Urothelium cell line (cell line): ENCODE measurements at places on chromosomes 5 and 9.
A peak's percentile ranks its signal among the peaks of the same experiment; 100 is the strongest.

GRCh38 chr5:146357126-146357525 lies 18.5 kb downstream of the POU4F3 start:
- no peak for DNase-seq

DNA sequence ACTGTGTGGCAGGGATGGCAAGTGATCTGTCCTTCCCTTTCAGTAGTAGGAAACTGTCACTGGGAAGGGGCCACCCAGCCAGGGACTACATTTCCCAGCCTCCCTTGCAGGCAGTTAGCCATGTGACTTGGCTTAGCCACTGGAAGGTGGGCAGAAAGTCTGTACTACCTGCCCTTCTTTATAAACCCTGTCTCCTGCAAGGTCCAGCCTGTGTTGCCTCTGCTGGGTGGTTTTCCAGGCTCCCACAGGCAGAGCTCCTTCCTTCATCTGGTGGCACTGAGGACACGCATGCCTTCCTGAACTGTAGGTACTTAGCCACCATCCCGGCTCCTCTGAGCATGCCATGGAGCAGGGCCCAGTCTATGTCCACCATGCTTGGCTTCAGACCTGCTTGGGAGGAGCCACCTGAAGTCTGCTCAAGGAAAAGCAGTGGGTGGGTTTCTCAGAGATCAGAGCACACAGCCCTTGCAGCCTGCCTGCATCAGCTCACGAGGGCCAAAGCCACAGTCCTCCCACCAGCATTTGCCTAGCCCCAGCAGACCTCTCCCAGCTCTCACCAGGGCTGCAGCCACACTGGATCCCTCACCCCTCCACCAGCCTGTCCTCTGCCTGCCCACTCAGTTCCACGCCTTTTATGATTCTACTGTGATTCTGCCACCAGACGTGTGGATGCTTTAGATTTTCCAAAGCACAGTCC lies 16.7 kb upstream of the SLC25A51 start:
- no peak for DNase-seq

- DNase-seq = no peak
Observed at GRCh38 chr5:131968396-131968954, 23.0 kb upstream of the MEIKIN start.

GRCh38 chr5:148043705-148044104 lies 20.1 kb upstream of the SPINK5 start:
- DNase-seq = no peak

GRCh38 chr5:159097784-159098602 lies 1.7 kb downstream of the EBF1 start:
- peak; percentile 18 for DNase-seq

DNA sequence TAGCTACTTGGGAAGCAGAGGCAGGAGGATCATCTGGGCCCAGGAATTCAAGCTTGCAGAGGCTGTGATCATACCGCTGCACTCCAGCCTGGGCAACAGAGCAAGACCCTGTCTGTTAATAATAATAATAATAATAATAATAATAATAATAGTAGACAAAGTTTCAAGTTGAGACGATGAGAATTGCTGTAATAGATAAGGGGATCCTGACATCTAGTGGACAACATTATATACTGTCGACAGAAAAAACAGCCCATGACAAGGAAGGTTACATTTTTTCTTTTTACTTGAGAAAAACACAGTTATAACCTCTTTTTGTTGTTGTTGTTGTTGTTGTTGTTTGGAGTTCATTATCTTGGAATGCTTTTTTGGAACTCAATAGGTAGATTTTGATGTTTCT lies 35.3 kb downstream of the NDFIP1 start:
- peak; percentile 22 for DNase-seq

DNA sequence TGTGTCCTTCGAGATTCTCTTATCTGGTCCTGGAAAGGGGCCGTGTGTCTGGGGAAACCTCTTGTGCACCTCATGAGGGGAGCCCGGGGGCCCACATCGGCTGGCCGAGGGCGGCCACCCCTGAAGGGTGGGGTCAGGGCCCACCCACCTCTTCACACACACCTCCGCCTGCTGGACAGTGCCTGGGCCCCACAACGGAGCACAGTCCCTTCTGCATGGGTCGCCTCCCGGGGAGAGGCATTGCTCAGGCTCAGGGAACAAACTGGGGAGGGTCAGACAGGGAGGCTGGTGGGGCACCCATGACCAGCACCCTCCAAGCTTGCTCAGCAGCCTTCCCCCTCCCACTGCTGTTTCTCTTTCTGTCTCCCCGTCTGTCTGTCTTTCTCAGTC lies 1.3 kb upstream of the LRRC14B start:
- DNase-seq = no peak

DNA sequence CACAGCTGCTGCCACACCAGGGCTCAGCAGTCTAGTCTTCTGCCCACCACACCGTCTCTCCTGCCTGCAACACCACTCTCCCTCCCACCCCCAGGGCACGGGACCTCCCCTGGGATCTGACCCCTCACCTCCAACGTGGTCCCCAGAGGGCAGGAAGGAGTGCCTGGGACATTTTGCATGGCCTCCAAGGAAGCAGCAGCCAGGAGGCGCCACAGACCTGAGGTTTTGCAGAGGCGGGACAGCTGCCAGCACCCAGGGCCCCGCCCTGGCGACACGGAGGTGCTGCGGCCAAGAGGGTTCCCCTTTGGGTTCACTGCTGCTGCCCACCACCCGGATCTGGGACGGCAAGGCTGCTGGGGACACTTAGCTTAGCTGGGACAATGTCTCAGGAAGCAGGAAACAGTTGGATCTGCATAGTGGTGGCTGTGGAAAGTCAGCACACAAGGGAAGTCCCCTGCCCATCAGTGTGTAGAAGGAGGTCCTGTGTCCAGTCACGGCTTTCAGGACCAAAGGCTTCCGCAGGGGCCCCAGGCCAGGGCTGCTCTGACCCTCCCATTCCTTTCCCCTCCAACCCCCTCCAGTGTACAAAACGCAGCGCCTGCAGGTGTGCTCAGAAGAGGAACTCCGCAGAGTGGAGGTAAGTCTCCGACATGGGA lies 13.8 kb downstream of the PROP1 start:
- no peak for DNase-seq

DNA sequence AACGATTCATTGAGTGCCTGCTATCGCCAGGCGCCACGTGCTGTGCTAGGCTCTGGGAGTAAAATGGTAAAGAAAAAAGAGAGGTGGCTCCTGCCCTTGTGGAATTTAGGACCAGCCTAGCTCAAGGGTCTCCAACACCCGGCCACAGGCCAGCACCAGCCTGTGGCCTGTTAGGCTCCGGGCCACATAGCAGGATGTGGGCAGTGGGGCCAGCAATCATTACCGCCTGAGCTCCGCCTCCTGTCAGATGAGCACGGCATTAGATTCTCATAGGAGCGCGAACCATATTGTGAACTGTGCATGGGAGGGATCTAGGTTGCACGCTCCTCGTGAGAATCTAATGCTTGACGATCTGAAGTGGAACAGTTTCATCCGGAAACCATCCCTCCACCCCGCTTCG lies 1.5 kb downstream of the RMRP start:
- no peak for DNase-seq

DNA sequence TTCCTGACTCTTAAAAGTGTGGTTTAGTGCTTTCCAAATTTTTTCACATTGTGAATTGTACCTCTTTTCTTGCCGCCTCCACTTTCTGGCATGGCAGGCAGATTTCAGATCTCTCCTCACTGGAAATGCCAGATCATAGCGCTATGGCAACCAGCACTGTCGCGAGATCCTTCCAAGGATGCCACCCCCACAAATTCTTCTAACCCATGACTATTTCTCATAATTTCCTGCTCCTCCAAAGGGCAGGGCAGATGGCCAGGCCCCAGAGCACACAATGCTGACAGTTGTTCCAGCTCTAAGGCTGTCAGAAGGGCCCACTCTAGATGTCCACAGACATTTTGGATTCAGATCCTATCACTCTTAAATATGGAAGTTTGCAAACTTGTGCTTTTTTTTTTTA lies 446.2 kb upstream of the RIOK2 start:
- DNase-seq = peak; percentile 39

- peak; percentile 36 for DNase-seq
Observed at GRCh38 chr5:169157064-169157463, 143.9 kb downstream of the SLIT3 start.

GRCh38 chr5:110053824-110054223 lies 364.1 kb downstream of the MAN2A1 start:
- DNase-seq = no peak

DNA sequence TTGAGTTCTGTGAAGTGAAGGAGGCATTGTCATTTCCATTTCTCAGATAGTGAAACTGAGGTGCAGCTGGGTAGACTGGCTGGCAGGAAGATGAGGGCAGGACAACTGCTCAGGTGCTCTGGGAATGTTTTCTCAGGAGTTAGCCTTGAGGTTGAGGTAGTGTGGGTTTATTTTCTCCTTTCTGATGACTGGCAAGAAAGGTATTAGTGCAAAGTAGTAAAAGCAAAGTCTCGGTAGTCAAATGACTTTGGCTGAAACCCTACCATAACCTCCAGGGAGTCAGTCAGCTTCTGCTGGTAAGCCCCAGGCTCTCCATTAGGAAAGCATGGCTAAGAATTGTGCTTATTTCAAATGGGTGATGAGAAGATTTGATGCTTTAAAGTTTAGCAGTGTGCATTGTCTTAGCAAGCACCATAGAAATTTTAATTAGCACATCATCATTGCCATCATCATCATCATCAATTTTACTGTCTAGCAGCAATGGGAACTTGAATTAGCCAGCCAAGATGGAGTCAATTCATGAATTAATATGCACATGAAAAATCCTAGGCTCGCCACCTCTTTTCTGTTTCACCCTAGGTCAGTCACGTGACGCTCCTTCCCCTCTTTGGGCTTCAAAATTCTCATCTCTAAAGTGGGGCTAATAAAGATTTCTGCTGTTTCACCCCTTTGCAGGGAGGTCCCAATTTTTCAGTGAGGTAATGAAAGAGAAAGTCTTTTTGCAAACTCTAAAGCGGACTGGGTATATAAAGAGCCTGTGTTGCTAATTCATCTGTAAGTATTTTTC lies 10.7 kb upstream of the PAPPA start:
- DNase-seq = no peak

GRCh38 chr9:80679916-80680315 lies 1009.4 kb downstream of the TLE1 start:
- DNase-seq = no peak

- no peak for DNase-seq
Observed at GRCh38 chr9:91644433-91644832, 220.8 kb upstream of the NFIL3 start.

DNA sequence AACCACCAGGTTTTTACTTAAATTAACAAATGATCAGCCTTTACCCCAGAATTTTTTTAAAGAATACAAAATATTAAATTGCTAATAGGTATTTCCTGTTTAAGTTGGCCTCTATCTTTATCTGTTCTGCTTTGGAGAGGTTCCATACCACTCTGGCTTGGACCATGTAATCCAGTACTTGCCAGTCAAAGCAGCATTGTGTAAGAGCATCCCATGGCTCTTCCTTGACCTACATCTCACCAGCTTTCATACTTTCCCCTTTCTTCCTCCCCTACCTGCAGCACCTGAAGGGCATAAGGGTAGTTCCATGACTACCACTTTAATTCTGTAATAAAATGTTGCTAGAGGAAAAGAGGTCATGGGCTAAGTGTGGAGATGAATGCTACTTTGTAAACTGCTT lies 140.8 kb upstream of the MTAP start:
- no peak for DNase-seq

DNA sequence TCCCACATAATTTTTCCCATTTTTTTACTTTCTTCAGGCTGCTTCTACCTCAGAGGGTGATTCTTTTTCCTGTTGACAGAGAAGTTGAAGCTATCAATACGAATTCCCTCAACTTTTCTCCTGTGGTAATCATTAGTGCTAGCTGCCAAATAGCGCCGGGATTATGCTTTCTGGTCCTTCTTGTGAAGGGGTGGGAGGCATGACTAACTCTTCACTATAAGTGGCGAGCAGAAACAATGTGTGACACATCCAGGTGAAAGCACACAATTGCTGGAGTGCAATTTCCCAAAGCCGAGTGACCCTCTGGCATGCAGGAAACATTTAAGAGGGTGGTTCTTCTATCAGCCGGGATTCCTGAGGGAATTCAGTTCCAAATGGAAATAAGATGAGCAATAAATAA lies 56.0 kb downstream of the TRPC7 start:
- DNase-seq = peak; percentile 23

DNA sequence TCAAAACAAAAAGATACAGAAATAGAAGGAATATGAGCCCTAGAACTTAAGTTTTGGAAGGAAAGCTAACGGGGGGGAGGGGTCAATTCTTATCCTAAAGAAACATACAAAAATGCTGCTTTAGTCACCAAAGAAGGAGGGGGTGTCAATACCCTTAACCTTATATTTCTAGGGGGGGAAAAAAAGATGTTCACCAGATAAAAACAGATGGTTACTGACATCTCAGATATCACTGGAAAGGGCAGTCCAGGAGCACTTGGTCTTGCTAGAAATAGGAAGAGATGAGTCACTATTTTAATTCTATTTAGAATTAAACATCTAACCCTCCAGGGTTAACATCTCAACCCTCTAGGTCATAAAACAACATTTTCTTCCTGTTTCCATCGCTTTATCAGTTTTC lies 1.7 kb downstream of the DIAPH1 start:
- DNase-seq = no peak

- no peak for DNase-seq
Observed at GRCh38 chr5:10169359-10169758, 80.3 kb downstream of the ATPSCKMT start.

- no peak for DNase-seq
Observed at GRCh38 chr5:84872768-84873167, 488.1 kb upstream of the EDIL3 start.

GRCh38 chr5:58985311-58985710 lies 402.4 kb downstream of the RAB3C start:
- no peak for DNase-seq

GRCh38 chr5:178320281-178320855 lies 87.8 kb upstream of the PHYKPL start:
- no peak for DNase-seq

DNA sequence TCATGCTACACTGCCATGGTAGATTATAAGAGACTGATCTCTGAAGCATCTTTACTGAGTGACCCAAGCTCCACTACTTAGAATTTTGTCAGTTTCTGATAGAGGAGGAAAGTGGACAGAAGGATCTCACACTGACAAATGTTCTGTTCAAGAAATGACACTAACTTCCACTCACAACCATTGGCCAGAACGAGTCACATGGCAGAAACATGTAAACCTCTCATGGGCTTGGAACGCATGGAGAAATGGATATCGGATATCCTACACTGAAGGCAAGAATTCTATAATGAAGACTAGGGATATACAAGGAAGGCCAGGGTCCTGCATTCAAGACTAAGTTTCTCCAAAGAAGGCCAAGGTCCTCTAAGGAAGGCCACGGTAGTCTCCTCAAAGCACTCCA lies 31.1 kb downstream of the EGFLAM start:
- DNase-seq = no peak
